Kidney (tissue), 22 donors: ENCODE measurements at places on chromosomes 16 and 17. TPM values are rescaled to one million over a fixed set of nuclear protein-coding genes. Genes with fewer than 3 reads are reported as not detected.

The WNK4 gene
- polyA plus RNA-seq, result 26.4 TPM

The HBA1 gene
- 2.6 TPM for polyA plus RNA-seq

The OR2C1 gene
- not detected for polyA plus RNA-seq

The PYCARD gene
- polyA plus RNA-seq, result 14.8 TPM

DNA sequence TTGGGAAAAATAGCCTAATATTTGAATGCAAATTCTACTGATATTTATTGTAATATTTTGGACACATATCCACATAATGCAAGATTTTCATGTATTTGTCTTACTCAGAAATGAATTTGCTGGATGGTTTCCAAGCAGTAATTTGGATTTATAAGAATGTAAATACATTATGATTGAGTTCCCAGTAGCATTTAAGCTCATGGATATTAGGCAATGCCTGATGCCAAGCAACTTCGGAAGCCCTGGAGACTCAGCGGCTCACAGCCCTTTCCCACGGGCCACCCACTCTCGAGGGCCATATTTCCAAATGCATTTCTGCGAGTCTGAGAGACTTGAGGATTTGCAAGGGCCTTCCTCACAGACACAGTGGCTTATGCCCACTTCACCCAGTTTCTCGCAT lies 62.1 kb upstream of the MYOCD start:
- DNase-seq, result no peak

- DNase-seq, result no peak
Measured at GRCh38 chr16:56513972-56514371, 5.9 kb downstream of the BBS2 start.

DNA sequence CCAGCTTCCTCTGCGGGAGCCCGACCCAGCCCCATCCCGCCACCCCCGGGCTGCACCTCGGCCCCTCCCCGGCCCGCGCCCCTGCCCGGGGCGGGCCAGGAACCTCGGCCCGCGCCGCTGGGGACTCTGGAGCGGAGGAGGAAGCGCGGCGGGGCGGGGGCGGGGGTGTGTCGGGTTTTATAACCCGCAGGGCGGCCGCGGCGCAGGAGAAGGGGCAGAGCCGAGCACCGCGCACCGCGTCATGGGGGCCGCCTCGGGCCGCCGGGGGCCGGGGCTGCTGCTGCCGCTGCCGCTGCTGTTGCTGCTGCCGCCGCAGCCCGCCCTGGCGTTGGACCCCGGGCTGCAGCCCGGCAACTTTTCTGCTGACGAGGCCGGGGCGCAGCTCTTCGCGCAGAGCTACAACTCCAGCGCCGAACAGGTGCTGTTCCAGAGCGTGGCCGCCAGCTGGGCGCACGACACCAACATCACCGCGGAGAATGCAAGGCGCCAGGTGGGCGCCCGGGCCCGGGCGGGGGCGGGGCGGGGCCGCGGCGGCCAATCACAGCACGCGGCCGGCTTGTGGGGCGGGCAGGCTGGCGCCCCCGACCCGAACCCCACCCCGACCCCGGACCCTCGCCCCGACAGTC lies at the start of gene ACE:
Gene ACE (plus strand): TSS at position 208 of the 626 bp plus-strand sequence. CDS start 34 bp downstream, at position 242.
- DNase-seq, result peak; percentile 61

DNA sequence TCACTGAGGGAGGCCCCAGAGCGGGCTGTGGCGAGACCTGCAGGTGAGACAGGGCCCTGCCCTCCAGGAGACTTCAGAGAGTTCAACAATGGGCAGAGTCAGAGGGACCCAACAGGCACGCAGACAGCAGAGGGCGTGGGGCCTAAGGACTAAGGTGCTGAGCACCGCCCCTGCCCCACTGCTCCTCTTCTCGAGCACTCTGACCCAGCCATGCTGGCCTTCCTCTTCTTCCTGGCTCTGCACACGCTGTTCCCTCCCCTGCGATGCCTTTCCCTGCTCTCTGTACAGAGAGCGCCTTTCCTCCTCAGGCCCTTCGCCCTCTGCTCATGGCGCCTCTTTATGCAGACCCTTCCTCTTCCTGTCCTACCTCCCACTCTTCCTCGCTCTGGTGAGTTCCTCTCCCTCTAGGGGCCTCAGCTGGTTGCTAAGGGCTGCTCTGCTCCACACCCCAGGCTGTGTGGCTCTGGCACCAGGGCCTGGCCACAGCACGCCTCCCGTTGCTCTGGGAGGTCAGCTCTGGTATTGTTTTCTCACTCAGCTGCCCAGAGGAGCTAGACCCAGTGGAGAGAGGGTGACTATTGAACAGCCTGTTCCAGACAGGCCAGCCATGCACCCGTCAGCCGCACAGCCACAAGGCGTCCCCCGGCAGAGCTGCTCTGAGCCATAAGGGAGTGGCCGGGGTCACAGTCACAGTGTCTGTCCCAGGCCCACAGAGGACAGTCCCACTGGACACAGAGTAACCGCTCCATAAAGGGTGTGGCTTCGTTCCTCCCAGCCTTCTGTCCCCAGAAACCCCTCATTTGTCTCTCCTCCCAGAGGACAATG lies 13.6 kb upstream of the RASD1 start:
- DNase-seq, result no peak

GRCh38 chr17:43935926-43936261 lies 6.4 kb downstream of the PPY start:
- peak; percentile 86 for DNase-seq

GRCh38 chr17:73788111-73788510 lies 143.9 kb upstream of the SDK2 start:
- no peak for DNase-seq

GRCh38 chr16:80836846-80837245 lies 32.4 kb upstream of the CDYL2 start:
- no peak for DNase-seq

DNA sequence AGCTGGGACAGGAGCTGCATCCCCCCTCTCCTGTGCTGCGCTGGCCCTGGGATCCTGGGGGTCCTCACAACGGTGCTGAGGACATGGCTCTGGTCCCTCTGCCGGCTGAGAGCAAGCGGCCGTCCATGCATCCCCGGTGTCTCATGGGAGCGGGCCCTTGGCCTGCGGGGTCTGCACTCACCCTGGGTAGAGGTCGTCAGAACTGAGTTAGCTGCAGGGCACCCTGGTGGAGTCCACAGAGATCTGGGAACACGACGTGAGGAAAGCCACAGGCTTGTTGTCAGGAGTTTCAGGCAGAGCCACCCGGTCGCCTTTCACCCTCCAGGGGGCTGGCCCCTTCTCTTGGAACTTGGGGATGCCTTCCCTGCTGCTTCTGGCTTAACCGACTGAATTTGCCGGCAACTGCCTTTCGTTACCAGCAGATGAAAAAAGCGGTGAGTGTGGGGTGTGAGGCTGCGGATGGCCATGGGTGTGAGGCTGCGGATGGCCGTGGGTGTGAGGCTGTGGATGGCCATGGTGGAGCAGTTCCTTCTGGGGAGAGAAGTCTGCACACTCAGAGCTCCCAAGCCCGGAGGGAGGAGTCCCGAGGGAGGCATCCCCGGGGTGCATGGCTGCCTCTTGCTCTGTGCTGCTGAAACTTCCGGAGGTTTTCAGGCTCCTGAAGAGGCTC lies 81.7 kb downstream of the LMF1 start:
- DNase-seq, result no peak

GRCh38 chr17:44979426-44979995 lies 11.4 kb upstream of the C1QL1 start:
- no peak for DNase-seq

- no peak for DNase-seq
Measured at GRCh38 chr17:21355586-21355985, 20.6 kb upstream of the KCNJ12 start.

DNA sequence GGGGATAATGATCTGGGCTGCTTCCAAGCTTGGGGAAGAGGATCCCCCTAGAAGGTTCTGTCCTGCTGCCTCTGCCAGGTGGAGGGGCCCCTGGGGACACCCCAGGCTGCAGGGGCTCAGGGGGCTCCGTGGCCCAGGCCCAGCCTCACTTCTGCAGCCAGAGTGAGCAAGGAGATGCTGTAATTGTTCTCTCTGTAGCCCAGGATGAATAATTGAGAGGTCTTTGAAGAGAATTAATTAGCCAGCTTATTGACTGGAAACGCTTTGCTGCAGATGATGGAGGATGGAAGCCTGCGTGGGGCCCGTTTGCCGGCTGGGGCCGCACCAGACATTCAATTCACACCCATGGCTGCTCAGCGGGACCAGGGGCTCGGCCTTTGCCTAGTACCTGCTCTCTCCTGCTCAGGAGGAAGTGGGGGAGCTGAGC lies 38.5 kb downstream of the TMEM235 start:
- no peak for DNase-seq

- no peak for DNase-seq
Measured at GRCh38 chr17:49887744-49888360, 40.0 kb upstream of the TAC4 start.

GRCh38 chr17:7408252-7408727 lies 645 bp downstream of the NLGN2 start:
- DNase-seq, result no peak

GRCh38 chr16:3511286-3512180 lies 10.7 kb downstream of the CLUAP1 start:
- no peak for DNase-seq

DNA sequence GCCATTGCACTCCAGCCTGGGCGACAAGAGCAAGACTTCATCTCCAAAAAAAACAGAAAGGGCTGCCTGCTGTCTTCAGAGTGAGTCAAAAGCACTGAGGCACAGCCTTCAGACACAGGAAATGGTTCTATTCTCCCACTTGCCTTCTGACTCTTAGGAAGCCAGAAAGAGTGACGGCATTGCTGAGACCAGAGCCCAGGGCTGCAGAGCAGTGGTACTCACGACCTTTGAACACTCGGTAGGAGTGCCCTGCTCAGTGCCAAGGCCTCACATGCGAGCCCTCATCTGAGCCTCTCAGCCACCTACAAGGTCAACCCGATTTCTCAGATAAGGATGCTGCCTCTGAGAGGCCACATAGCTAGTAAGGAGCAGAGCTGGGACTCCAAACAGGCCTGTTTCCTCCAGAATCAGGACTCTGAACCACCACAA lies 3.5 kb upstream of the ITGAE start:
- no peak for DNase-seq

DNA sequence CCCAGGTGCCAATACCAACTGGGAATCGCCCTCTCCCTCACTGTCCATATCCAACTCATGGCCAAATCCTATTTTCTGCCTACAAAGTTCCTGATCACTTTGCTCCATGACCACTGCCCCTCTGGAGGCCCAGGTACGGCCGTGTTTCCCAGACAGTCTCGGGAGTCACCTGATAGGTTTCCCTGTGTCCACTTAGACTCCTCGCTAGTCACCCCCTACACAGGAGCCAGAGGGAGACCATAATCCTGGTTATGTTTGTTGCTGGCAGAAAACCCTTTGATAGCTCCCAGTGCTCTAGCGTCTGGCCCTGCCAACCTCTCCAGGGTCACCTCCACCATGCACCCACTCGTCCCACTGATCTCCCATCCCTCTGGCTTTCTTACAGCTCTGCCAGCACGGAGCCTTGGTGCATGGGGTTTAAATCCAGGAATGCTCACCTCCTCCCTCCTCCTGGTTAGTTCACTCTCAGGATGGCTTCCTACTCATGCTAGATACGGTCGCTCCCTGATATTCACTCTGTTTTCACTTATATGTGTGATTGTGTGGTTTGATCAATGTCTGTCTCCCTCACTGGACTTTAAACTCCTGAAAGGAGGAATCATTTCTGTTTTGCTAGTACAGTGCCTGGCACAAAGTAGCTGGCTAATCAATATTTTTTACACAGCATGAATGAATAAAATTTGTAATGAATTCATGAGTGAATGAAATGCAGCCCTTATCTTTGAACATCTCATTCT lies 7.5 kb upstream of the CALB2 start:
- DNase-seq, result no peak

- no peak for DNase-seq
Measured at GRCh38 chr17:80191192-80191591, 21.4 kb downstream of the CARD14 start.

- DNase-seq, result no peak
Measured at GRCh38 chr17:13973960-13974651, 95.2 kb upstream of the COX10 start.

DNA sequence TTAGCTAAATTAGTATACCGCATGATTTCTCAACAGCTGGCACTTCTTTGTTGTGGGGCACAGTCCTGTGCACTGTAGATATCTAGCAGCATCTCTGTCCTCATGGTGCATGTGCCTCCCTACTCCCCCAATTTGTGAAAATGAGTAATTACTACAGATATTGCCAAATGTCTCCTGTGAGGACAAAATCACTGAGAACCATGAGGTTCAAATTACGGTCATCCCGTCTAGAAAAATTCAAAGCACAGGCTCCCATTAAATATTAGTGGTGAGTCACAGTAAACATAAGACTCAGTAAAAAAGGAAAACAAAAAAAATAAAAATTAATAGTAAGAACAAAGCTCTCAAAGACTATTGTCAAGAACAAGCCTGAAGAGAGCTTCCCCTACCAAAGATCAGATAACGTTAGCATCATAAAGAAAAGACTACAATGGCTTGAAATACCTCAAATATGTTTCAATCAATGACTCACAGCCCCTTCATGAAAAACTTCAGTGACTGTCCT lies 57.8 kb downstream of the STH start:
- no peak for DNase-seq

- DNase-seq, result no peak
Measured at GRCh38 chr16:56198006-56198754, 6.9 kb downstream of the GNAO1 start.

GRCh38 chr17:20008242-20009051 lies 712 bp upstream of the SPECC1 start:
- DNase-seq, result no peak

DNA sequence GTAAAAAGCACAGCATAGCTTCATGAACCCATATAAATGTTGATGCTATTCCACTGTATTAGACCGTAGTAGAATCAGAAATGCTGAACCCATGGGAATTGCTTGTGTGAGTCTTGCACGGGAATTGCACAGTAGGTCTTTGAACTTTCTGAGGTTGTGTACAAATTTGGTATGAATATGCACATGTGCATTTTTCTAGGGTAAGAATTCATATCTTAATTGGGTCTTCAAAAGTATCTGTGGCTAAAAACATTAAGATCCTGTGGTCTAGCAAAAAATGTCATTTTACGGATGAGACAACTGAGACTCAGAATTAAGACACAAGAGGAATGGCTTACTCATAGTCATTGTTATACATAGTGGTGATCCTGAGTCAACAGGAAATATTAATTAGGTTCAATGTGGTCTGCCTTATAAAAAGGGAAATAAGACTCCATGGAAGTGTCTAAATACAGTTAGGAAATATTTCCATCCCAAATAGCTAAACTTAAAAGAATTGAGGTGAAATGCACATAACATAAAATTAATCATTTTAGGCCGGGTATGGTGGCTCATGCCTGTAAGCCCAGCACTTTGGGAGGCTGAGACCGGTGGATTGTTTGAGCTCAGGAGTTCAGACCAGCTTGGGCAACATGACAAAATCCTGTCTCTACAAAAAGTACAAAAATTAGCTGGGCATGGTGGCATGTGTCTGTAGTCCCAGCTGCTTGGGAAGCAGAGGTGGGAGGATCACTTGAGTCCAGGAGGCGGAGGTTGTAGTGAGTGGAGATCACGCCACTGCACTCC lies 22.8 kb downstream of the TAOK1 start:
- no peak for DNase-seq
